T follicular helper cell (primary cell): ENCODE measurements at places on chromosomes 5 and 9.

DNA sequence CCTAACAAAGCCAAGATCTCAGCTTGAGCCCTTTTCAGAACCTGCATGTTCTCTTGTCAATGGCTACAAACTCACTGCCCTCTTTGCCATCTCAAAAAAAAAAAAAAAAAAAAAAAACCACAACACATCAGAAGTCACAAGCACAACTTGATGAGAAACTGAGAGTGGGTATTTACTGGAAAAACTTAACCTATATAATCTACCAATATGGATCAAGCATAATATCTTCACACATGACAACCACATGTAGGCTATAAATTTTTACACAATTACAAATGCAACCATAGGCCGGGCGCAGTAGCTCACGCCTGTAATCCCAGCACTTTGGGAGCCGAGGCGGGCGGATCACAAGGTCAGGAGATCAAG lies 9.0 kb downstream of the MTMR12 start:
- DNase-seq = no peak

DNA sequence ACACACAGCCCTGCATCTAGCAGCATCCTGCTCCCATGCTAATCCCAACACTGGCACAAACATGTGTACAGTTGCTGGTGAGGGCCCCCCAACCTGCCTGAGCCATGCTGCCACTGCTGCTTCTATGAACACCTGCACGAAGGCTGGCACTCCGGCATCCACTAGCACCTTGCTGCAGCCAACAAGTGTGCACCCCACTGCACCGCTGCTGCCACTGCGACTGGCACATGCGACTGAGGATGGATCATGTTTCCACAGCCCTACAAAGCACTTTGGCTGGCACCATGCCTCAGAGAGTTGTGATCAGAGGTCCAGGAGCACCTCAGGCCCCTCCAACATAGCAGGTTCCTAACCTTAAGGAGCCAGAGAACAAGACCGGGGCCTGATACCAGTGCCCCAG lies 7.8 kb upstream of the PDCD1LG2 start:
- no peak for DNase-seq

- no peak for DNase-seq
These were observed 43.1 kb upstream of the SLC2A8 start for GRCh38 chr9:127353882-127354281.

- DNase-seq = no peak
These were observed 106.9 kb upstream of the SEMA6A start for GRCh38 chr5:116681334-116682013.

GRCh38 chr5:77832166-77832770 lies 56.1 kb upstream of the TBCA start:
- DNase-seq = no peak

DNA sequence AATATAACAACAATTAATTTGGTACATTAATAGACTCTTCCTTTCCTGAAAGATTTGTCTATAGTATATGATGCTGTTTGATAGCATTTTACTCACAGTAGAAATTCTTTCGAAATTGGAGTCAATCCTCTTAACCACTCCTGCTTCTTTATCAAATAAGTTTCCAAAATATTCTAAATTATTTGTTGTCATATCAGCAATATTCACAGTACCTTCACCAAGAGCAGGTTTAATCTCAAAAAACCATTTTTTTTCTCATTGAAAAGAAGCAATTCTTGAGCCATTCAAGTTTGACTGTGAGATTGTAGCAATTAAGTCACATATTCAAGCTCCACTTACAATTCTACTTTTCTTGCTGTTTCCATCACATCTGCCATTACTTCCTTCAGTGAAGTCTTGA lies 83.5 kb upstream of the PRR16 start:
- DNase-seq = no peak

DNA sequence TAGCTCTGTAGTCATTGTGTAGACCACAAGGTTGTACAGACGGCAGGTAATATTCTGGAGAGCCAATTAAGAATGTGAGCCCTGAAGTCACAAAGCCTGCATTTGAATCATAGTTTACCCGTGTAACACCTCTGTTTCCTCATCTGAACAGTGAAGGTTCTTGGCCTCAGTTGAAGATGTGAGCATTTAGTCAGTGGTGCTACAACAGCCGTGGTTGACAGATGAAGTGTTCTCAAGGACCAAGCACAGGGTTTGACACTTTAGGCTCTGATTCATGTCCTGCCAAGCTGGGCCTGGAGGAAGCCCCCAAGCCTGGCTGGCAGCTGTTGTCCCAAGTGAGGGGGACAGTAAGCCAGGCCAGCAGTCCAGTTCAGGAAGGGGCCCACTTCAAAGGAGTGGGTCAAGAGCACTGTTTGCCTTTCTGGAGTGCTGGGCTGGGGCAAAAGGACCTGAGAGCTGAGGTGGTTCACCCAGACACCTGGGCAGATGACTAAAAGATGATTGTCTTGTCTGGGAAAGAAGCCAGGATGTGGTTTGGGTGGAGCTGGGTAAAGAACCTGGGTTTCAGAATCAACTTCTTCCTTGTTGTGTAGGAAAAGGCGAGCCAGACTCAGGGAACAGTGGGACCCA lies 20.7 kb downstream of the FAXDC2 start:
- DNase-seq = no peak

- DNase-seq = no peak
These were observed 102.2 kb downstream of the MEF2C start for GRCh38 chr5:88780736-88781135.

- DNase-seq = no peak
These were observed 6.4 kb upstream of the SLC12A7 start for GRCh38 chr5:1118231-1118698.

DNA sequence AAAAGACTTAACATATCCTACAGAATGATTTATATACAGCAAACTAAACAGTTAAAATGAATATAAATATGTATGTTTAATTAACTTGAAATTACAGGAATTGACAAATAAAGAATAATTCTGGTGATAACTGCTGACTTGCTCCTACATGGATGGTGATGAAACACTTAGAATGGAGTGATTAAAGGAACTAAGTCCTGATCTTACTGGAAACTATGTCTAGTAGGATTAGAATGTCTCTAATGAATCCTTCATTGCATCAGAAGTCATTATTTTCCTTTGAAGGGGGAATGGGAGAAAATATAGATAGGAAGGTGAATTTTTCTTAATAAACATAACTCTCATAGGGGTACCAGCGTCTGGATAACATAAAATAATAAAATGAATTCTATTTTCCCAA lies 77.1 kb downstream of the CAMK4 start:
- DNase-seq = no peak

- DNase-seq = no peak
These were observed 1640.9 kb upstream of the C9orf72 start for GRCh38 chr9:29214154-29214689.

DNA sequence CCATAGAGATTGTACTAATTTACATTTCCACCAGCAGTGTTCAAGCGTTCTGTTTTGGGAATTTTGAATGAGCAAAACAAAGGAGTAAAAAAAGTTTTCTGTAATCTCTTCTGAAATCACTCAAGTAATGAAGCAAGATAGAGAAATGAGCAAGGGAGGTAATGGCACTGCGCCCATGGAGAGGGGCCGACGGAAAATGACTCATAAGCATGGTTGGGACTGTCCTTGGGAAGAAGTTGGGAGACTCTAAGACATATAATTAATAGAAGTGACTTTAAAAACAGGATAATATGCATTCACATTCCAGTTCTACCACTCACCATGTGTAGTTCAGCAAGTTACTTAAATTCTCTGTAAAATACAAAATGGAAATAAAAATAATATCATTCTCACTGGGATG lies 62.5 kb upstream of the C5orf46 start:
- no peak for DNase-seq

- no peak for DNase-seq
These were observed 71.0 kb downstream of the MED10 start for GRCh38 chr5:6307304-6307703.

- no peak for DNase-seq
These were observed 17.3 kb downstream of the SIL1 start for GRCh38 chr5:139180850-139181249.

DNA sequence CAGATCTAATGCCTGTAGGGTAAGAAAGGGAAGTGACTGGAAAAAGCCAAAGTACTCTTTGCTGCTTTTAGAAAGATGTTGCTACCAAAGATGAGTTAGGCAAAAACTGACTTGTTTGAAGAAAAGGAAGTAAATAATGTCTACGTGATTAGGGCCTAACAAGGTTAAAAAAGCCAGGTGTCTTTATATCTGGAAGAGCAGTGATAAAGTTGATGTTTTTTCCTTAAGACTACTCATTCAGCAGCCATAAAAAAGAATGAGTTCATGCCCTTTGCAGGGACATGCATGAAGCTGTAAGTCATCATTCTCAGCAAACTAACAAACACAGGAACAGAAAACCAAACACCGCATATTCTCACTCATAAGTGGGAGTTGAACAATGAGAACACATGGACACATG lies 13.5 kb upstream of the AMACR start:
- no peak for DNase-seq

- no peak for DNase-seq
These were observed 1963.3 kb upstream of the CDH9 start for GRCh38 chr5:29001666-29002065.

DNA sequence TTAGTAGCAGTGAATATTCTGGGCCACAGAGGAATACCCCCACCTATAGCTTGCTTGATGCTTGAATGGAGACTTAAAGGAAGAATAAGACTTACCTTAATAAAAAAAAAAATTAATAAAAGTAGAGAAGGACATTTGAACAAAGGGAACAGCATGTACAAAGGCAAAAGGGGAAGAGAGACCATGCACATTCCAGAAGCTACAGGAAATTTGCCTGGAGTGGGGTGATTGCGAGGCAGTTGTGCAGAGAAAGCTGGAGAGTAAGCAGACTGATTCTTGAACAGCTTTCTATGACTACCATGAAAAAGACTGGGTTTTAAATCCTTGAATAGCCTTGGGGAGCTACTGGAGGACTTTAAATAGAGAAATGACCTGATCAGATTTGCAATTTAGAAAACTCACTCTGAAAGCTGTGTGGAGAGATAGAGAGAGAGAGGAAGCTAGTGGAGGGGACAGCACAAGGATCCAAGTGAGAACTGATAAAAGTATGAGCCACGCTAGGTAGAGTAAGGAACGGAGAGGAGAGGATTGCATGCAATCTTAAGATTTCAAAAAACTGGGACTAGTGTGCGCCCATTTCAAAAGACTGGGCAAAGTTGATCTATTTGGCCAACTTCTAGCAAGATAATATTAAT lies 12.5 kb upstream of the SSBP2 start:
- no peak for DNase-seq

- DNase-seq = peak; percentile 12
These were observed 1.7 kb downstream of the ADAMTS16 start for GRCh38 chr5:5141625-5142525.

- no peak for DNase-seq
These were observed 140.9 kb upstream of the DMRT1 start for GRCh38 chr9:700365-701282.

DNA sequence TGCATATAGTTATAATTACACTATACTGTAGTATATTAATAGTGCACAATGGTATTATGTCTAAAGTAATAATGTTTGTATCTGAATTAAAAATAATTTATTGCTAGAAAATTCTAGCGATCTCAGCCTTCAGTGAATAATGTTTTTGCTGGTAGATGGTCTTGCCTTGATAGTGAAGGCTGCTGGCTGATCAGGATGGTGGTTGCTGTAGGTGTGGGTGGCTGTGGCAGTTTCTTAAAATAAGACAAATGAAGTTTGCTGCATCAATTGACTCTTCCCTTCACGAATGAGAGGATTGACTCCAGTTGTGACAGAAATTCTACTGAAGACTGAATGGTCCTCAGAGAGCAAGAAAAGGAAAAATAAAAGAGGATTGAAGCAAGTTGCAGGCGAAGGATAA lies 19.7 kb upstream of the LRRC70 start:
- DNase-seq = no peak

- DNase-seq = no peak
These were observed 8.2 kb downstream of the GNE start for GRCh38 chr9:36250079-36250478.

DNA sequence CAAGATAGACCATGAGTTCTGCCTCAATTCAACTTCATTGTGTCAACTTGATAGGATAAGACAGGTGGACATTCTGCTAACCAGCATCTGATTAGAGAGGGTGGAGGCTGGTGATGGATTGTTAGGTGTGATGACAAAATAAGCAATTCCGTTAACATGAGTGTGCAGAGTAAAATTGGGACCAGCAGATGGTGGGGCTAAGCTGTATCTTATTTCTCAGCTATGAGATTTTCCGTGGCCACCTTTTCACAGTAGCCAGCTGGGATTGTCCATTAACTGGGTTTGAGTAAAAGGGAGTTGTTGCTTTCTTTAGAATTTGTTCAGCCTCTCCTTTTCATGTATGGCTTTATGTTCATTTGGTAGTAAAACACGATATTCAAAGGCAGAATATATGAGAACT lies 28.8 kb upstream of the TAL2 start:
- DNase-seq = no peak

- DNase-seq = no peak
These were observed 238.8 kb upstream of the PCSK5 start for GRCh38 chr9:75651709-75652108.

DNA sequence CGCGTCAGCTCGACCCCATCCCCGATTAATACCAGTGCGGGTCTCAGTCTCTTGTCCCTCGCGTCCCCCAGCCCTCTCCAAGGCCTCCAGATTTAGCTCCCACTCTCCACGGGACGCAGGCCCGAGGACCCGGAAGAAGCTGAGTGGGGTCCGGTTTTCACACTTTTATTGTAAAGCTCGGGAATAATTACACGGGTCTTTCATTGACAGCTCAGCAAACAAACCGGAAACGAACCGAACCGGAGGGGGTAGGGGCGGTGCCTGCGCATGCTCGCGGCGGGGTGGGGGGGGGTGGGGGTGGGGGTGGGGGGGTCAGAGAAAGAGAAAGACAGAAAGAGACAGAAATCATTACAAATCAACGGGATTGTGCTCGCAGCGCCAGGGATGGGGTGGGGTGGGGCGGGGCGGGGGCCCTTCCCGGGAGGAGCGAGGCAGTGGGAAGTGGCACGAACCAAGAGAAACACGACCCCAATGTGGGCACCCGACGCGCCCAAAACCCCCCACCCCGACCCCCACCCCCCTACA lies 27.9 kb downstream of the PCDH1 start:
- peak; percentile 7 for DNase-seq

GRCh38 chr9:127887792-127888191 lies 10.3 kb upstream of the AK1 start:
- no peak for DNase-seq

GRCh38 chr9:133129001-133129795 lies 8.2 kb upstream of the RALGDS start:
- no peak for DNase-seq

- DNase-seq = no peak
These were observed 363.4 kb downstream of the NPR3 start for GRCh38 chr5:33074548-33074947.

DNA sequence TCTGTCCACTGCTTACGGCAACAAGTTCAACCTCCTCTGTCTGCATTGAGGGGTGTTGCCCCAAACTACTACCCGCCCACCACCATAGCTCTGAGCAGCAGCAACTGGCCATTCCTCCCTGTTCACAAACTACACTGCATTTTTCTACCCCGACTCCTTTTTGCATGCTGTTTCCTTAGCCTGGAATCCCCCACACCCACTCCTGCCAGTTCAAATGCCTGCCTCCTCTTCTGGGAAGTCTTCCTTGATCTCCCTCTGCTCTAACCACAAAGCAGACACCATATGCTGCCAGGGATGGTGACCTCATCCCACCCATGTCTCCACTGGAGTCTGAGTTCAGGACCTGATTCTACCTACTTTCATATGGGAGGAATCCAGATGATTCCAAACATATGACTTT lies 13.3 kb downstream of the ALDH1B1 start:
- DNase-seq = no peak

GRCh38 chr9:123401879-123402513 lies 46.0 kb downstream of the CRB2 start:
- DNase-seq = no peak
